ENCODE measurements at places on chromosomes 6 and 20.
A peak's percentile ranks its signal among the peaks of the same experiment; 100 is the strongest.

- DNase-seq, result peak; percentile 89
Observed at GRCh38 chr6:45927421-45928320, 88.0 kb downstream of the CLIC5 start.

DNA sequence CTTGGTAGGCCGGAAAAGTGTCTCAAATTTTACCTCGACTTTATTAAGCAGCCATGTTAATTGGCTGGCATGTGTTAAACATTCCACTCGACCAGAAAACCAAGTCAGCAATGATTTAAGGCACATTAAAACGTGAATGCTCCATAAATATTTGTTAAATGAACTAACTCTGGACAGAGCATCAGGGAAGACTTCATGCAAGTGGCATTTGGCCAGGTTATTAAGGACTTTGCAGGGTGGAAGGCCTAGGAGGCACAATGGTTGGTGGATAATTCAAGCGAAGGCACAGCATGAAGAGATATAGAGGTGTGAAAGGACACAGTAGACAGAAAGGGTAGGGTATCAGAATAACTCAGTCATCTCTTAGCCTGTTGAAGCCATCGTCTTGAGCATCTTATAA, 23.0 kb downstream of the ELOVL5 start:
- no peak for DNase-seq

GRCh38 chr20:30815577-30816181, 441.8 kb upstream of the DEFB115 start:
- no peak for DNase-seq

DNA sequence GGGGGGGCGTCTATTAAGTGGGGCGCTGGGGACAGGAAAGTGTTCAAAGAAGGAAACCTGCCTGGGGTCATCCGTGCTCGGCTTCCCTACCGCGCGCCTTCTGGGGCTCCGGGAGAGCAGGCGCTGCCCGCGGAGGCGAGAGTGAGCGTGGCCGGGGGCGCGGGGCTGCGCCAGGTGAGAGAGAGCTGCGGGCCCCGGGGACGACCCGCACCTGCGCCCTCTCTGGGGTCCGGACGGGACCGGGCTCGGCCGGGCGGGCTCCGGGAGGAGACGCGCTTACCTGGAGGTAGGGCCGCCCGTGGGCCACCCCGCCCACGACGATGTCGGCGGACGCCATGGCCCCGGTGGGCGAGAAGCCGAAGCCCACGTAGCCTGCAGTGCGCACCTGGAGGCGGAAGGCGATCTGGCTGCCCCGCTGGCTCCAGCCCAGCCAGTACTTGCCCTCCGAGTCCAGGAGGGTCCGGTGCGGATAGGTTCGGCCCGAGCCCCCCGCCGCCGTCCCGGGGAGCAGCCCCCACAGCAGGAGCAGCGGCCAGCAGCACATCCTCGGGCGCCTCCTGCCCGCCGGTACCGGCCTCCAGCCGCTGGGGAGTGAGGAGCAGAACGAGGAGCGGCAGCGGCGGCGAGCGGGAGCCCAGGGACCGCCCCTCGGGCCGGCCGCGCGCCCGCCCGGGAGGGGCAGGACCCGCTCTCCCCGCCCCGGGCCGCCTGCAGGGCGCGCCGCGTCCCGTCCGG, at the start of gene MOXD1:
Gene MOXD1, minus strand, starts transcription at position 593 of the 735 bp plus-strand sequence. Its CDS starts 49 bp downstream, at position 544.
- DNase-seq, result peak; percentile 19

- no peak for DNase-seq
Observed at GRCh38 chr6:24019393-24019792, 106.6 kb upstream of the NRSN1 start.

DNA sequence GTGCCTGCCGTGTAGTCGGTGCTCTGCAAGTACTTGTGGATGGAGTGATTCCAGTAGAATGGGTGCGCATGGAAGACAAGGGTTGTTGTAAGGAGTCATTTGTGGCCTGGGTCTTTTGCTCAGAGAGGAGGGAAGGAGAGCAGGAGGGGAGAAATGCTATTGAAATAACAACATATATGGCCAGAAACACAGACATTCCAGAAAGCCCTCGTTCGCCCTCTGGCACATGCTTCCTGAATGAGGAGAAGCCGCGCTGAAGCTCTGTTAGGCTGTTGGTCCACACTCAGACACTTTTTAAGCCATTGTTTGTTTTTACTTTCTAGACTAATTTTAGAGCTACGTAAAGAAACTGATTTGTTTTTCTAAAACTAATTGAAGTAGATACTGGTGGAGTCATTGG, 107.4 kb downstream of the RPP40 start:
- DNase-seq, result no peak

- DNase-seq, result no peak
Observed at GRCh38 chr6:43971776-43972126, 155.5 kb downstream of the MRPL14 start.

Data from HAP-1 (cell line).